ENCODE measurements at places on chromosomes 7 and 10.

DNA sequence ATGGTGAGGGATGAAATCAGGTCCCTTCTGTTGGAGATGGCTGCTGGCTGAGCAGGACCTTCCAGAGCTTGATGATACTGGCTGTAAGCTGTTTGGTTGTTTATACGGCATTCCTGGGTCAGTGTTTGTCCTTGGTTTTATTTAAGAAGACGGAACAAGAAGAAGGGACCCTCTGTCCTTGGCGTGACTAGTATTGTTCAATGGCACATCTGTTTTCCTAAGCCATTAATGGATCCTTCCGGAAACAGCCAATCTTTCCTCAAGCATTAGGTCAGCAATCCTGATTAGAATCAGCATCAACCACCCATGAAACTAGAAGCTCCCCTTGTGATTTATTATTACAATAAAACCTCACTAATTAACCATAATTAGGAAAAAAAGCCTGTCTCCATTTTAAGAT, 128.7 kb upstream of the KIAA1217 start:
- no peak for DNase-seq

DNA sequence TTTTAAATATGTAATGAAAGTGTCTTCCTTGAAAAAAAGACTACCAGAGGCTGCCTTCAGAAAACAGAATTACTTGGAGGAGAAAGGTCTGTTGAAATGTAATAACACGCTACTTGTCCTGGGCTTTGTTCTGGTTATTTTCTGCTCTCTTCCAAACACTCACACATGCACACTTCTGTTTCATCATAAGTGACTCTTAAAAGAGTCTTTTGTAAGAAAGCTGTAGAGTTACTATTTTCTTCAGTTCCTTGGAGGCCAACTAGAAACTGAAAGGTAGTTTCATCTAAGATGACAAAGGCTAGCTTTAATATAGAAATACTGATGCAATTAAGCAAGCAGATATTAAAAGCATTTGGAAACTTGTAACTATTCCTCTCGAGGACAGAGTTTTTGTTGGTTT, 39.1 kb downstream of the TASOR2 start:
- DNase-seq, result no peak

- no peak for DNase-seq
These were observed 26.1 kb downstream of the ENKUR start for GRCh38 chr10:24989867-24990266.

DNA sequence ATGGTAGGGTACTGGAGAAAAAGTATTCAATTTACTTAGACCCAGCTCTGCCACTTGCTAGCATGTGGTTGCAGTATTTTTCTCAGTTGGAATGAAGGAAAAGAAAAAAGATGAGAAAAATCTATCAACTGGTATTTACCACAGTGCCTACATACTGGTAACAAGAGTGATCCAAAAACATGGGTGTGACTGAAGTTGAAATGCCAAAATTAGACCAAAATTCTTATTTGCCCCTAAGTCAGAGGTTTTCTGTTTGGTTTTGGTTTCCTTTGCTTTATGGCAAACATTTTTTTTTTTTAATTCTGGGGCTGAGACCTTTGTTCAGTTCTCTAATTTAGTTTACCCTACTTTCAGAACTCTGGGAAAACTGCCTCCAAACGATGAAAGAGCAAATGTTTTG, 12.3 kb downstream of the HYCC1 start:
- DNase-seq, result no peak

DNA sequence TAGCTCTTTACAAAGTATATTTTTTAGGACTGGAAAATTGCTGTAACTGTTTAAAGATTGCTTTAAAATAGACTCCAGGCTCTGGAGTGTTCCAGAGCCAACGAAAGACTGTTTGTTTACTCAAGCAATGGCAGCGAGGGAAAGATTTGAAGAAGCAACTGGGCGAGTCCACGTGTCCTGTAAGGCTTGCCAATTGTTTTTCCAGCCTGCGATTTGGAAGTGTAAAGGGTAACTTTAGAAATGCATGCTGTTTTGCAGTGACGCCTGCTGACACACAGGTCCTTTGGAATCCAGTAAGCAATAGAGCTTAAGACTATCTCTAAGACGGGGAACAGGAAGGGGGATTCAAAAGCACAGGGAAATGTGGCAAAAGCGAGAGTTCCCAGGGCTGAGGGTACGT, 55.8 kb downstream of the TACC2 start:
- DNase-seq, result no peak

GRCh38 chr7:19488056-19488455, 220.8 kb downstream of the POLR1F start:
- DNase-seq, result no peak

- no peak for DNase-seq
These were observed 918.9 kb downstream of the GRID1 start for GRCh38 chr10:85447690-85448089.
